ENCODE measurements at places on chromosomes 12 and 14. TPM values are rescaled to one million over a fixed set of nuclear protein-coding genes. Genes with fewer than 3 reads are reported as not detected.
A peak's percentile ranks its signal among the peaks of the same experiment; 100 is the strongest.

The RILPL1 gene
- polyA plus RNA-seq = 24.5 TPM

The PTGDR gene
- polyA plus RNA-seq = not detected

The NTN4 gene
- 41.9 TPM for polyA plus RNA-seq

The TC2N gene
- polyA plus RNA-seq = 0.04 TPM

The DAO gene
- not detected for polyA plus RNA-seq

The PPP1CC gene
- 59.1 TPM for polyA plus RNA-seq

DNA sequence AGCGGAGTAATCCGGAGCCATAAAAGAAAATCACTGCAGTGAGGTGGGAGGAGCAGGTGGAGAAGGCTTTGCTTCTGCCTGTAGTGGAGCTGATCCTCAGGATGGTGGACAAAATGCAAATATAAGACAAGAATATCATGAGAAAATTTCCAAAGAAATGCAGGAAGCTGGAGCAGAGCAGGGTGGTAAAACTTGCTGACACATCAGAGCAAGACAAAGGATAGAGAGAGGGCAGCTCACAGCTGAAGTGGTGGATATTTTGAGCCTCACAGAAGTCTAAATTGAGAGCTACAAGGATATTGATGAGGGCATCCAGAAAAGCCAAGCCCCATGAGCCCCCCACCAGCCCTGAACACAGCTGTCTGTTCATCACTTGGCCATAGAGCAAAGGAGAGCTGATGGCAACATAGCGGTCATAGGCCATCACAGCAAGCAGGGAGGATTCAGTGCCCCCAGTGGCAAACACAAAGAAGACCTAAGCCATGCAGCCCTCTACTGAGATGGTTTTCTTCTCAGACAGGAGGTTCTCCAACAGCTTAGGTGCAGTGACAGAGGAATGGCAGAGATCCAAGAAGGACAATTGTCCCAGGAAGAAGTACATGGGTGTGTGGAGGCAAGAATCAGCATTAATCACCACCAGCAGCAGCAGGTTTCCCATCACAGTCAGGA, 30.0 kb upstream of the ANP32D start:
- DNase-seq = no peak

- DNase-seq = peak; percentile 78
Measured at GRCh38 chr12:121958541-121959240, 40.3 kb downstream of the CFAP251 start.

DNA sequence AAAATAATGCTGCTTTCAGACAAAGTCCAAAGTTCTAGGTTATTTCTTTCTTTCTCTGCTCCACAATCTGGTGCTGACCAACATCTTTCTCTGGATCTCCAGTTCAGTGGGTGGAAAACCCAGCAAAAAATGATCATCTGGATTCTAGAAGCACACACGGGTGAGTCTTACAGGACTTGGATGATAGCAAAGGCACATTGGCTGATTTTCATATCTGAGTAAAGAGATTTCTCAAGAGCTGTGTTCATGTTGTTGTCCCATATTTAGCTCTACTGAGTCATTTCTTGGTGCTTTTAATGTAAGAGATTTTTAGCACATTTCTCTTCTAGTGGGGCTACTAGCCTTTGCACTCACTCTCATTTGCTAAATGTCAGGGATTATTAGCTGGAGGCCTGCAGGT, 336.7 kb downstream of the GALC start:
- DNase-seq = no peak

DNA sequence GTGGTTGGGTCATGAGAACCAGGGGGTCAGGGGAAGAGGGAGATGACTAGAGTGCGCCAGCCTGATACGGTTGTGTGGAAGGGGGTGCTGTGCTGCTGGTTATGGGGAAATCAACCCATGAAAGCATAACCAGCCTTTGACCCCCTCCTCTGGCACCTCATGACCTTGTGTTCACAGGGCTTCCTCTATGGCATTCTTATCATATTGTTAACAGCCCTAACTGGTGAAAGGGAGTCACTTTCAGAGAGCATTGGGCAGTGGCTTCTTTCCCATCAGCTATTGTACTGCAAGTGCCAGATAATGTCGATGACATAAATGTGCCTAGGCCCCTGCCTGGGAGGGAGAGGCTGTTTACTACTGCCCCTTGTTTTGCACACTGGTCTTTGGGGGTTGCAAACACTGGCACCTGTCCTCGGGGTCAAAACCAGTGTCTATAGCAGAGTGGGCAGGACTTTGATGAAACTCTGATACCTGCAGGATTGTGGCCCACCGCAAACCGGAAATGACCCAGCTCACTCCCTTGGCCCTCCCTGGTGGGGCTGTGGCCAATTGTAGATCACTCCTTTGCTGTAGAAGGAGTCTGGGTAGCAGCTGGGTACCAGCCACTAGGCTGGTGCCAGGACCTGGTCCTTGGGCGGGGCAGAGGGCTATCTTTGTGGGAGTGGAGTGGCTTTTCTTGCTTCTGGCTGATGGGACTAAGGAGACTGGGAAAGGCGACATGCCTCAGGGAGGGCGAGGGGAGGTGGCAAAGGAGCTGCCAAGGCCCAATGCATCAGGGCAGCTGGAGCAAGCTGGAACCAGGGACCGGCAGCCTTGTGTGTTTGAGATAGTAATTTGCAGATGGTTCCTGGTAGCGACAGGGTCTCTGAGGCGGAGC, 634 bp upstream of the TMEM63C start:
- no peak for DNase-seq

DNA sequence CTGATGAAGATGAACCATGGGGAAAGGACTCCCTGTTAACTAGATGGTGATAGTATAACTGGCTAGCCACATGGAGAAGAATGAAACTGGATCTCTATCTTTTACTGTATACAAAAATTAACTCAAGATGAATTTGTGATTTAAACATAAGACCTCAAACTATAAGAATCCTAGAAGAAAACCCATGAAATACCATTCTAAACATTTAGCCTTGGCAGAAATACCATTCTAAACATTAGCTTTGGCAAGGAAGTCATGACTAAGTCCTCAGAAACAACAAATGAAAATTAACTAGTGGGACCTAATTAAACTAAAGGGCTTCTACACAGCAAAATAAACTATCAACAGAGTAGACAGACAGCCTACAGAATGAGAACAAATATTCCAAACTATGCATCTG, 28.4 kb upstream of the NOVA1 start:
- no peak for DNase-seq

DNA sequence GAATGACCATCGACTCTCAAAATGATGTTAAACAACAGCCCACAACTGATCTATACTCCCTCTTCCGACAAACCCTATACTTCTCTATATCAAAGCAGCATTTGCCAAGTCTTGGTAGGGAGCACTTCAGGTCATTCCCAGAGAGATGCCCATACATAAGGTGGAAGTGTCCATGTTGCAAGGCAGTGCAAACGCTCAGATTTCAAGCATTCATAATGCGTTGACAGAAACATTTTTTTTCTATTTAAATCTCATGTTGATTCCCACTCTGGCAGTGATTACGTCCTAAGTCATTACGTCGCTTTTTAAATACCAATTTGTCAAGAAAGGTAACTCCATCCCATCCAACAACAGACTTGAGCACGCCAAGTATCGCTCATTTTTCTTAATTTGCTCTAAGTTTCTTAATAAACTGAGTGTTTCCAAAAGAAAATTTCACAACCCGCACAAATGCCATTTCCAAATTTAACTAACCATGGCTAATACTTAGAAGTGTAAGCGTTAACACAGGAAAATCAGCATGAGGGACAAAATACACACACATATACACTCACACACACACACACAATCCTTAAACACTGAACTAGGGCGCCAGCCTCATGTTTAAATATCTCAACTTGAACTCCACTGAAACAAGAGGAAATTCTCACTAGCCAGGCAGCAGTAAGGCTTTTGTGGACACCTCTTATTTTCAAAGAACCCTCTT, 1.1 kb downstream of the GXYLT1 start:
- peak; percentile 28 for DNase-seq

DNA sequence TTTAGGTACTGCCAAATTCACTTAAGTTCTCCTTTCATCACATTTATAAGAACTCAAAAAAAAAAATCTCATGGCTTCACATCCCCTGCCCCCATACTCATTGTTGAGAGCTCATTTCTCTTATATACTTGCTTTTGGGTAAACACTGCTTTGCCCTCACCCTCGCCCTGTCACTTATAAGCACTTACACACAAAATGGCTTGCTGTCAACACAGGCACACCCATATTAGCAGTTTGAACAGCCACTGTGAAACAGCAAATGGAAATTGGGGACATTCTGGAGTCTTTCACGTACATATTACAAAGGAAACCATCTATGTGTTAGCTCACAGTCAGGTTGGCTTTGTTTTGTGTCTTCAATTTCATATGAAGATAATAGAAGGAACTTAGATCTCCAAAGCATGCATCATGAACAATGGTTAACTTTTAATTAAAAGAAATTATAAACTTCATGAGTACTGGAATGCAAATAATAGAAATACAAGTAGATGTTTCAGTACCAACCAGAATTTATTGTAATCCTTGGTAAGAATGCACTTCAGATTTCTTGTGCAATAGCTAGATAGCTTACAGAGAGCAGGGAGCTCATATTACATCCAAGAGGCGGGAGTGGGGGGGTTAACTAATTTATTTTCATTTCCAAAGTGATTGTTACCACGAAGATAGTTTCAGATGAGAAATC, 272.2 kb downstream of the ALG10B start:
- no peak for DNase-seq

GRCh38 chr14:103710771-103711377, 4.4 kb downstream of the XRCC3 start:
- DNase-seq = no peak

GRCh38 chr12:99097171-99097570, 452.1 kb downstream of the APAF1 start:
- no peak for DNase-seq

GRCh38 chr14:26773906-26774593, 176.2 kb upstream of the NOVA1 start:
- DNase-seq = no peak

- DNase-seq = no peak
Measured at GRCh38 chr14:59787045-59787674, 83.4 kb downstream of the RTN1 start.
